ENCODE measurements at places on chromosomes 5 and 9.

GRCh38 chr9:120396418-120396817, 183.5 kb downstream of the CDK5RAP2 start:
- H3K27me3 ChIP-seq, result no peaks in the 10 kb centered on the region
- H3K27ac ChIP-seq, result no peak overlapping the region
- H3K36me3 ChIP-seq, result peaks cover 35% of the 10 kb centered on the region

DNA sequence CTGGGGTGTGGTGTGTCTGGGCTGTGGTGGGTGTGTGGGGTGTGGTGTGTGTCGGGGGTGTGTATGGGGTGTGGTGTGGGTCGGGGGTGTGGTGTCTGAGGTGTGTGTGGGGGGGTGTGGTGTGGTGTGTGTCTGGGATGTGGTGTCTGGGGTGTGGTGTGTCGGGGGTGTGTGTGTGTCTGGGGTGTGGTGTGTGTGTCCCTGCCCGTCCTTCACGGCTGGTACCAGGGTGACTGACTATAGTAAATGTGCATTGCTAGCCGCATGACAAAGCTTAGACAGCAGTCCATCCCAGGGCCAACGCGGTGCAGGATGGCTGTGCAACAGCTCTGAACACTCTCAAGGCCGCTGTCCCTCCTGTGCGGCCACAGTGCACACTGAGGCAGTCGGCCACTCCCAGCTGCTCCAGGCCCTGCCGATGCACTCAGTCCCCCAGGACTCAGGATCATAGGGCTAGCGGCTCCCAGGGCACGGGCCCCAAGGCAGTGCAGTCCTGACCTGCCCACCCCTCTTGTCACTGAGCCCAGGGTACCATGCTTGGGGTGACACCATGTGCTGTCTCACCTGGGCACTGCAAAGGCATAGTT, 54.0 kb downstream of the SECISBP2 start:
- H3K4me3 ChIP-seq, result no peak overlapping the region
- peaks cover 3% of the 10 kb centered on the region for H3K4me1 ChIP-seq
- peaks cover 1% of the 10 kb centered on the region for H3K36me3 ChIP-seq
- DNase-seq, result peak; percentile 22
- no peaks in the 10 kb centered on the region for H3K27me3 ChIP-seq
- no peak overlapping the region for H3K27ac ChIP-seq

GRCh38 chr5:167785106-167785505, 506.3 kb upstream of the WWC1 start:
- no peaks in the 10 kb centered on the region for H3K4me1 ChIP-seq
- H3K36me3 ChIP-seq, result no peaks in the 10 kb centered on the region
- no peak overlapping the region for H3K27ac ChIP-seq
- no peak overlapping the region for H3K4me3 ChIP-seq

DNA sequence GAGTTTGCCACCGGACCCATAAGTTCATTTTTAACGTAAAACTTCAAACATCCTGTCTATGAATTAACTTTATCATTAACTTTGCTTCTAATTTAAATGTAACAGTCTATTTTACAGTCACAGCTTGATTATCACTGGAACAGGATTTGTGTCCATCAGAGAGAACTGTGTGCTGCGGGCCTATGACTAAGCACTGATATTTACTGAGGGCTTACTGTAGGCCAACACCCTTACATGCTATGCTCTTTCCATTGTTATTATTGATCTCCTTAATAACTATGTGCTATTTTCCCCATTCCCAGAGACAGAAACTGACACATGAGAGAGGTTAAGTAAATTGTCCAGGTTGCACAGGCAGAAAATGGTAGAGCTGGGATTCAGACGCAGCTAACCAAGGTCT, 24.0 kb upstream of the GPR151 start:
- H3K36me3 ChIP-seq, result no peaks in the 10 kb centered on the region
- no peak for DNase-seq
- H3K27ac ChIP-seq, result no peak overlapping the region
- H3K4me3 ChIP-seq, result no peak overlapping the region
- H3K4me1 ChIP-seq, result no peaks in the 10 kb centered on the region

DNA sequence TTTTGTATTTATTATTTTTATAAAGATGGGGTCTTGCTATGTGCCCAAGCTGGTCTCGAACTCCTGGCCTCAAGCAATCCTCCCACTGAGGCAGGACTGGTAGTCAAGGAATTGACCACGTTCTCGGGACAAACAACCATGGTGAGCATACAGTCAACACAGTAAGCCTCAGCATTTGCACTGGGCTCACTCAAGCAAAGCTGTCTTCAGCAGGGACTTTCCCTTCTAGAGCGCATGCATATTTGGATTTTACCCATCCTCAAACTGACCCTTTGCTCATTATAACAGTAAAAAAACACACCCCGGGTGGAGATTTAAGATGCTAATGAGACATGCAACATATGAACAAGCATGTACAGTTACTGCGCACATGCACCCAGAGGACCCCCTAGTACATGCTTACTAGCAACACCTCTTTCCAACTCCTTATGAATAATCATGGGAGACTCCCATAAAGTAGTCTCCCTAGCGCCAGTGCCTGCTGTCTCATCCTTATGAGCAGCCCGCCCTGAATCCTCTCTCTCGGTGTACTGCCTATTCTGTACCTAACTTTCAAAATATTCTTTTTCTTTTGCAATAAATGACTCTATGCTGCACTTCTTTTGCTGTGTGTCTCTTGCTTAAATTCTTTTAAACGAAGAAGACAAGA, 41.5 kb downstream of the C5orf22 start:
- no peaks in the 10 kb centered on the region for H3K36me3 ChIP-seq
- H3K4me1 ChIP-seq, result no peaks in the 10 kb centered on the region
- H3K4me3 ChIP-seq, result no peak overlapping the region
- no peak for DNase-seq
- no peak overlapping the region for H3K27ac ChIP-seq
- no peaks in the 10 kb centered on the region for H3K27me3 ChIP-seq

DNA sequence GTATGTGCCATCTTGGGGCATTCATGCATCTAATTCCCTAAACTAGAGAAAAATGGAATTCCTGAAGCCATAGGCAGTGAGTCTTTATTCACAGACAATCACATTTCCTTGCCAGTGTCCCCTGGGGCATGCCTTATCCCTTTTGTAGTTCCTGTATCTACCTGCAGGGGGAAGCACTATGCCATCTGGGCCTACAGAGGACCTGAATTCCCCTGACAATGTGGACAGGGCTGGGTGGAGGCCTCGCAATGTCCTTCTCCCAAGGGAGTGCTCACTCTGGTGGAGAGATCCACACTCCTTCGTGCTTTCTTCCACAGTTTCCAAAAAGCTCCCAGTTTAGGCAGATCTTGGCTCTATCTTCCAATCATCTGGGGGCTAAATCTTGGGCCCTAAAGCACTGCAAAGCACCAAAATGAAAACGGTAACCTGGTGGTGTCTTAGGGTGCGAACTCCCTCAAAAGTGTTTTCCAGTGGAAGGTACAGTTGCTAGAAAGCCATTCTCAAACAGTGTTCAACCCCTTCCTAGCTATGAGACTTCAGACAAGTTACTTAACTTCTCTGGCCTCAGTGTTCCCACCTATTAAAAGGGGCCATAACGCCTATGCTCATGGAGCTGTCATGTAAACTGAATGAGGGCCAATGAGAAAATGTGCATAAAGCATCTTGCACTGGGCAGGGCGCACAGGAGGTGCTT, 17.5 kb downstream of the WHRN start:
- H3K27me3 ChIP-seq, result no peaks in the 10 kb centered on the region
- DNase-seq, result peak; percentile 87
- H3K27ac ChIP-seq, result no peak overlapping the region
- peaks cover 3% of the 10 kb centered on the region for H3K4me1 ChIP-seq
- no peak overlapping the region for H3K4me3 ChIP-seq

DNA sequence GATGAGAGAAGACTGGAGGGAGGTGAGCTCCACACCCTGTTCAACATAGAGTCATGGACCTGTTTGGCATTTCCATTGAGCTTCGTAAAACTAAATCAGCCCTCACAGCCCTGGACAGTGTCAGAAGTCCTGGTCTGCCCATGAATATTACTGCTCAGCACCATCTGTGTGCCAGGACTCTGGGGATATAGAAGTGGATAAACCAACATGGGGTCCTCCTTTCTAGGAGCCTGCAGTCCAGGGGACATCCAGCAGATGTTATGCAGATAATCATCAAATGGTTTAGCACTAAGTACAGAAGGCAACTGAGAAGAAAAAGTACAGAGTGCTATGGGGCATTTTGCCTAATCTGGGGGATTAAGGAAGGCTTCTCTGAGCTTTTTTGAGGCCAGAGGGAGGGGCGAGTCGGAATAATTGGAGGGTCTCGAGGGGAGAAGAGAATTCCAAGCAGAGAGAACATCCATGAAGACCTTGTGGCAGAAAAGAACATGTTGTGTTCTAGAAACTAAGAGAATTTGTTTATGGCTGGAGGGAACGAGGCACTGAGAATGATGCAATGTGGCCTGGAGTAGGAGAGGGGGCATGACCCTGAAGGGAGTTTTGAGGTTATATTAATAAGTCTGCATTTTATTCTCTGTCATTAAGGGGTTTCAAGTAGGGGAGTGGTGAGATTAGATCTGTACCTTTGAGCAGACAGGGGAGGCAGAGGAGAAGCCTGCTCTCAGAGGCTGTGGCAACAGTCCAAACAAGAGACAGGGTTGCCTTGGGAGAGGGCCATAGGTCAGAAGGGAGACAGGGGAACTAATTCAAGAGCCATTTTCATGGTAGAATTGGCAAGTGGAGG, 63.5 kb upstream of the SLC2A8 start:
- no peaks in the 10 kb centered on the region for H3K4me1 ChIP-seq
- no peak overlapping the region for H3K27ac ChIP-seq
- no peaks in the 10 kb centered on the region for H3K36me3 ChIP-seq
- no peak for DNase-seq
- no peak overlapping the region for H3K4me3 ChIP-seq

GRCh38 chr5:80190960-80191359, 64.9 kb downstream of the SERINC5 start:
- H3K27me3 ChIP-seq, result no peaks in the 10 kb centered on the region
- peaks cover 79% of the 10 kb centered on the region for H3K4me1 ChIP-seq
- H3K27ac ChIP-seq, result peak overlapping the region; percentile 82

DNA sequence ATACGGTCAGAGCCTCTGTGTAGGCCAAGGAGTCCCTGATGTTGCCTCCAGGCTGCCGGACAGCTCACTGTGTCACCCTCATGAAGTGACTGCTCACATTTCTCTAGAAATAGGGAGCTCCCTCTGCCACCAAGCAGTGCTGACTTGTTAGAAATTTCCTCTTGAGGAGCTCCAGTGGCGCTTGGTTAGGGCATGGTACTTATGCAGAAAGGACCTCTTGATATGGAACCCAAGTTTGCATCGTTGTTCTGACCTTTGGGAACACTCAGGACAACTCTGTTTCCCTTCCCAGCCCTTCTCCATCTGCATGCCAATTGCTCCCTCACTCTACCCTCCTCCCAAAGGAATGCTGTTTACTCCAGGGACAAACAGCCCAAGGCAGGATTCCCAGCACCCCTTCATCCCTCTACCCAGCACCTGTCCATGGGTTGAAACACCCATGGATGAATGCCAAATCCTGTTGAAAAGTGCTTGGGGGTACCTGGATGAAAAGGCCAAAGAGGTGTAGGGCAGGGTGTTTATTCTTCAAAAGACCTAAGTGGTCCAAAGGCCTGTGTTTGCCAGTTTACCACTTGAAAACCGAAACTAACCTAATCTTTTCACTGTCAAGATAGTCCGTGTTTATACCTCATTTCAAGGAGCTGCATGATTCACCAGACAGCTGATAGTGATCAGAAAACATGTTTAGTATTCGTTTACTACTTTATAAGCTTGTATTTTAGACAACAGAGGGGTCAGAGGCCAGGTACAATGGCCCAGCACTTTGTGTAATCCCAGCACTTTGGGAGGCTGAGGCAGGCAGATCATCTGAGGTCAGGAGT, 51.1 kb downstream of the KLF4 start:
- H3K27ac ChIP-seq, result peak overlapping the region; percentile 88
- no peak overlapping the region for H3K4me3 ChIP-seq
- peak; percentile 91 for DNase-seq
- H3K27me3 ChIP-seq, result no peaks in the 10 kb centered on the region
- peaks cover 13% of the 10 kb centered on the region for H3K4me1 ChIP-seq

DNA sequence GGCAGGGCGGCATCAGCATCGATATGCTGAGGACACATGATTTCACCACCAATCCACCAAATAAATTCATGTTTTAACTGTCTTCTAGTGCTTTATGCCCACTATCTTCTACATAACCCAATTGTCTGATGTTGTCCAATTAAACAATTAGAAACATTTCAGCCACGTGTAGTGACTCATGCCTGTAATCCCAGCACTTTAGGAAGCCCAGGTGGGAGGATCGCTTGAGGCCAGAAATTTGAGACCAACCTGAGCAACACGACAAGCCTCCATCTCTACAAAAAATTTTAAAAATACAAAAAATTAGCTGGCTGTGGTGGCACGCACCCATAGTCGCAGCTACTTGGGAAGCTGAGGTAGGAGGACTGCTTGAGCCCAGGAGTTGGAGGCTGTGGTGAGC, 128.1 kb downstream of the MYO10 start:
- no peak overlapping the region for H3K27ac ChIP-seq
- H3K4me3 ChIP-seq, result no peak overlapping the region
- no peaks in the 10 kb centered on the region for H3K27me3 ChIP-seq
- no peaks in the 10 kb centered on the region for H3K36me3 ChIP-seq

DNA sequence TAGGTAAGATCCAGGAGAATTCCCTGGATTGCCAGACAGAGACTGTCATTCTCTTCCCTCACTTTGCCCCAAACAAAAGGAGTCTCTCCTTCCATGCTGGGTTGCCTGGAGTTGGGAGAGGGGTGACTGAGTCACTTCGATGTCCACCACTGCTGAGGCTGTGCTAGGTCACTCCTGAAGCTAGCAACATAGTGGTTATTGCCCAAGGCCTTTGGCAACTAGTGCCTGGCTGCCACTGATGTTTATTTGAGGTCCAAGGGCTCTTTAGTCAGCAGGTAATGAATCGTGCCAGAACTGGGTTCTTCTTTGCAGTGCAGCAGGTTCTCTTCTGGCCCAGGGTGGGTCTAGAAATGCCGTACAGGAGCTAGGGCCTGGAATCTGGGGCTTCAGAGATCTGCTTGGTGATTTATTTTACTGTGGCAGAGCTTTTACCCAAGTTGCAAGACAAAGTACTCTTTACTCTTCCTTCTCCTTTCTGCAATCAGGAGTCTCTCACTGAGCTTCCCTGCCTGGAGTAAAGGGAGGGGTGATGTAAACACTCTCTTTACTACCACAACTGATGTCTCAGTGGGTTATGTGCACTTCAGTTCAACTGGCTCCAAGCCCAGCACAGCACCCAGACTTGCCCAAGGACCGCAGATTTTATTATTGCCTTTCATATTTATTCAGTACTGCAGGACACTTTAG, 155.7 kb upstream of the SH3GL2 start:
- no peaks in the 10 kb centered on the region for H3K36me3 ChIP-seq
- H3K27me3 ChIP-seq, result no peaks in the 10 kb centered on the region
- no peak overlapping the region for H3K27ac ChIP-seq
- H3K4me1 ChIP-seq, result peaks cover 15% of the 10 kb centered on the region

DNA sequence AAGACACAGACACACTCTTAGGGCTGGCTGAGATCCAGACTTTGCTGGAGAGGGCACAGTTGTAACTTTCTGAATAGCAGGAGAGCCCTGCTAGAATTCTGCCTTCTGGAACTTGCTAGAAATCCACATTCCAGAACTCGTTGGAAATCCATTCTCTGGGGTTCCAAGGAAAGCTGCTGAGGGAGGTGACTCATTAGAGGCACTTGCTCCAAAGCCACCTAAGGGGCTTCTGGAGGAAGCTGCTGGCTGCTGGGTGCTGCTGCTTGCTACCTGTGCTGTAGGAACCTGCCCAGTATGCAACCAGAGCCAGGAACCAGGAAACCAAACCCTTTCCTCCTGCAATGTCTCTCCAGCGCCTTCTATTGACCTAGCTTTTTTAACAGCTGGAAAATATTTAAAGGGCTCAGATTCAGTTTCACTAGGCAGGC, 4.1 kb upstream of the TLE4 start:
- H3K4me1 ChIP-seq, result no peaks in the 10 kb centered on the region
- no peak overlapping the region for H3K27ac ChIP-seq
- peak; percentile 33 for DNase-seq
- no peaks in the 10 kb centered on the region for H3K36me3 ChIP-seq

Data from GM23338 (cell line).